ENCODE measurements at places on chromosomes 5 and 9.

DNA sequence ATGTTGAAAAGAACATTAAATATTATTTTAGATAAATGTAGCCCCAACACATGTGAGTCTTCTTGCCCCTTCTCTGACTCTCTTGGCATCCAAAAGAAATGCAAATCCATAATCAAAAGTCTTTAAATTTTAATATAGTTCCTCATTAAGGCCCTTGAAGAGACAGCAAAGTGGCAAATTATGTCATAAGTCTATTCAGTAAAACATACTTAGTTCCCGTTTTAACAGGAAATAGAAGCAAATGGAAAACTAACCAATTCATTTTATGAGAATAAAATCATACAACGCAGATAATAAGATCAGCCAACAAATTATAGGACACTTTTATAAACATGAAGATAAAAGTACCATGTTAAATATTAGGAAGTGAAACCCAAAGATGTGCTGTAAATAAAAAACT is 20.1 kb upstream of the IFNB1 start:
- DNase-seq: no peak

DNA sequence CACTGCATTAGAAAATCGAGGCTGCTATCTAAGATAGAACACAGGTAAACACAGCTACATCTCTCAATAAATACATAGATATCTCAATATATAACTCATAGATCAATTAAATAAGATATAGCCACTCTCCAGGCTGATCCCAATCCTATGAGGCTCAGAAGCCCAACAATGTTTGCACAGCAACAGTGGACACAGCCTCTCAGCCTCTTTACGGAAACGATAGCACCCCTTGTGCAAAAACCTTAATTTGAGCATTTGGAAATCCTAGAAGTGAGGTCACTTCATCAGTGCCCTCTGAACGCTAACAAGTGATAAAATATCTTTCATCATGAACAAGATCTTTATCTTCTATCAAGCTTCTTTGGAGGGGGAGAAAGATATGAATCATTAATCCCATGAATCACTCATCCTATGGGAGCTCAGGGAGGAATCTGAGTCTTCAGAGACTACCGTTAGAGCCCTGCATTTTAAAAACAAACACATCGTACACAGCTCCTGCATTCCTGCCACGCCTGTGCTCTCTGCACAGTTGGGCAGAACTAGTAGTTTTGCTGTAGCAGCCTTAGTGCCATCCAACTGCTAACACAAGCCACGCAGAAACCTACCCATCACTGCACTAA is 71.4 kb downstream of the MED27 start:
- no peak for DNase-seq

DNA sequence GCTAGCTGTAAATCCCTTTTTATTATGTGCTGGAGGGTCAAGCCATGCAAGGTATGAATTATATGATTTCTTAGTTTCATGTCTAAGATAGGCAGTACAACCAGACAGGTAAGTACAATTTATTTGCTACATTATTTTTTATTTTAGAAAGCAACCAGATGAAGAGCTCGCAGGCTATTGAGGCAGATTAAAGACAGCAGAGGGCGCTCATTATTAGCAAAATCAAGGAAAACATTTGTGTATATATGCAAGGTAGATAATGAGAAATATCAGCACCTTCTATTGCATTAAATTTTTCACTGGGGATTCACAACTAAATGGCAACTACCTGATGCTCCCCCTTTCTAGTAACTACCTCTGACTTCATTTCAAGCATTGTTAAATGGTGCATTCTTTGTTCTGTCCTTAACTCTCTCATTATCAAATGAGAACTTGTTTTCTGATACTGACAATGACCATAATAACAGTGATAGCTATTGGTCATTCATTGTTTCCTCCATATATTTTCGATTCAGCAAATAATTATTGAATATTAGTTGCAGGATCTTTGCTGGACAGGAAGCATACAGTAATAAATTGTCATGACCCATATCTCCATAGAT is 8.6 kb downstream of the SCGB3A2 start:
- DNase-seq: no peak

DNA sequence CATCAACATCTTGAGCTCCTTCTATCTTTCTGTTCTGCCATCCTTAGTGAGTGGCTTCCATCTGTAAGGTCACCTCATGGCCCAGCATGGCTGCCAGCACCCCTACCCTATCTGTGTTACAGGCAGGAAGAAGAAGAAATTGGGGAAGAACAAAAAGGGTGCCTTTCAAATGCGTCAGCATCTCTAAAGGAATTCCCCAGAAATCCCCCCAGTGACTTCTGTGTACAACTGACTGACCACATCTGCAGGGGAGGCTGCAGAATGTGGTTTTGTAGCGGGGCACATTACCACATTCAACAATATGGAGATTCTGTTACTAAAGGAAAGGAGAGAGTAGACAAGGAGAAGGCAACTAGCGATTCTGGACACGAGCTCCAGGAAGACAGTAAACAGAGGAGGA is 40.1 kb downstream of the ALG2 start:
- no peak for DNase-seq

DNA sequence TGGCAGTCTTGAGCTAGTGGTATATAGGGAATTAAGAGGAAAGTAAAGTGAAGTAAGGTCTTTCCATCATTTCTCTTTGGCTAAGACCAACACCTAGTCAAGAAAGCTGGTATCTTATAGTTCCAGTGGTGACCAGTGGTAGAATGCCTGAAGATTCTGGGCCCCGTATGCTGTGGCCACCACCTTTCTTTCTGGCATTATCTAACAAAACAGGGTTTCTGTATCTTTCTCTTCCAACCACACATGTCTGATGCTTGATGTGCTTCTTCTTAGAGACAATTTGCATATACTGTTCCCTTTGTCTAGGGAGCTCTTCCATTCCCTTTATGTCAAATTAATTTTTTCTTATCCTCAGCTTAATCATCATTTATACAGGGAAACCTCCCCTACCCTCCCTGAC is 109.9 kb upstream of the SSBP2 start:
- DNase-seq: no peak

- peak; percentile 57 for DNase-seq
Observed at GRCh38 chr5:132176521-132176945, 51.1 kb downstream of the P4HA2 start.

DNA sequence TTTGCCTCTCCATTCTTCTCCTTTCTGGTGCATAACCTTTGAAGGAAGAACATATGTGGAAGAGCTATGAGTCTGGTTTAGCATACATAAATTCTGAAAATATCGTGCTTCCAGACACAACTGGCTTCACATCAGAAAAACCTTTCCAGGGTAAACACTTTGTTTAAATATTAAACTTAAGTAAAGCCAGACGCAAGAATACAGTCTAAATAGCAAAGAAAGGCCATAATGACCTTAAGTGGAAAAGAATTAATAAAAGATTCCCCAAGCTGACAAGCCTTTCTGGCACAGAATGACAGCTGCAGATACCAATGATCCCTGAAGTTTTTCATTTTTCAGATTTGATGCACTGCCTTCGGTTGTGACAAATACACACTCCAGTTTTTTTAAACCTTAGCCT is 13.5 kb upstream of the TSSK1B start:
- DNase-seq: no peak

DNA sequence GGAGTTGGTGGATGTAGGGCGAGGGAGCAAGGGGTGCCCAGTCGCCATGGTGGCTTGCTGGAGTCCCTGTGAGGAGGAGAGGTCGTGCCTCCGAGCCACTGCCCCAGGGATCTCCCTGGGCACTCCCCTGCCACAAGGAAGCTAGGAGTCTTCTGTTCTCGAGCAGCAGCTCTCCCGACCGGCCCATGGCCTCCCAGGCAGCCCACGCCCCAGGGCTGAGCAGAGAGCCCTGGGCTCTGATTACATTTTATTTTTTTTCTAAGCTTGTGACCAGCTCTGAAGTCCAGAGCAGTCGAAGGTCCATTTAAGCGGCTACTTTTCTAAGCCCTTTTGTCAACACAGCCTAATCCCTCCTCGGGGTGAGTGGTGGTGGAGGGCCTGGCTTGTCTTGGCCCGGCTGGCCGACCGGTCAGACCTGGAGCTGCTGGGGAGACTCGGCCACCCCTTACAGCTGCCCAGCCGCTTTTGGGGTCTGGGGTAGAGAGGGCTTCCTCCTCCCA is 2.1 kb downstream of the RXRA start:
- no peak for DNase-seq

DNA sequence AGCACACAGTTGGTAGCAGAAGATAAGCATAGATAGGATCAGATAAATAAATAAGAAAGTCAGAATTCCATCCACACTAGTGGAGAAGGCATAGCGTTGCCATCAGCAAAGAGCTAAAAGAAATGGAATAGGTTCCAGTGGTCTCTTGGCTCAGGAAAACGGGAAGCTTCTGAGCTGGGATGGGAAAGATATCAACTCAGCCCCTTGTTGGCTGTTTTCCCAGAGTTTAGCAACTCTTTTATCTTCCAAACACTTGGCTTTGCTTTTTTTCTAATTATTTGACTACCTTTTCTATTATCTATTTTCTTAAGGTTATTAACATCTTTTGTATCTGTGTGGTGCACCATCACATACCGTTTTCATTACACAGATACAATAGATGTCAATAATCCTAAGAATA is 445.7 kb upstream of the TRPC7 start:
- no peak for DNase-seq

DNA sequence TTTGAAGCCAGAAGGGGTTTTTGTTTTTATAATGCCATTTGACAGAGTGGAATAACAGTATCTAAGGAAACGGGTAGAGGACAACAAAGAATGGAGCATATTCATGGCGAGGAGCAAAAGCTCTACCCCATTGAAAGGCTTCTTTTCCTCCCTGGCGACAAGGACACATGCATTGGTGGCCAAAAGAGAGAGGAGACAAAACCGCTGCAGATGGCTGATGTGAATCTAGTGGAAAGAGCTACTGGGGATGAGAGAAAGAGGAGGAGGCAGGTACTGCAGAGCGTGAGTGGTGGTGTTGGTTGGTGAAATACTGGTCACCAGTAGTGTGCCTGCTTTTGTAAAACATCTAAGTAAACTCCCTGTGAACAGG is 491 bp downstream of the APC start:
- DNase-seq: no peak

DNA sequence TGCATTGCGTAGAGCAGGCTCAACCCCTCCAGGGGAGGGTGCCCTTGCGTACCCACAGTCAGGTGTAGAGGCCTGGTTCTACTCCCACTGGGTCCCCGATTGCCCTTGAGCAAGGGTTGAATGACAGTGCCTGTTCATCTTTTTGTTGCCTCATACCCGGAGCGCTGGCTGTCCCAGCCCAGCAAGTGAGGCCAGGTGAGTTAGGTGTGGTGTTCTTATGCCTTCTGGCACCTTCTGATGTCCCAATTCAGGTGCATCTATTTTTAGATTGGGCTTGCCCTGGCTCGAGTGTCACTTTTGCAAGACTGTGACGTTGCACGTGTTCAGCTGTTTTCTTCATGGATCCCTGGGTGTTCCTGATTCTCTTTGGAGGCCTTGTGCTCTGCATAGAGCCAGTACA is 257.8 kb downstream of the GOLPH3 start:
- no peak for DNase-seq

DNA sequence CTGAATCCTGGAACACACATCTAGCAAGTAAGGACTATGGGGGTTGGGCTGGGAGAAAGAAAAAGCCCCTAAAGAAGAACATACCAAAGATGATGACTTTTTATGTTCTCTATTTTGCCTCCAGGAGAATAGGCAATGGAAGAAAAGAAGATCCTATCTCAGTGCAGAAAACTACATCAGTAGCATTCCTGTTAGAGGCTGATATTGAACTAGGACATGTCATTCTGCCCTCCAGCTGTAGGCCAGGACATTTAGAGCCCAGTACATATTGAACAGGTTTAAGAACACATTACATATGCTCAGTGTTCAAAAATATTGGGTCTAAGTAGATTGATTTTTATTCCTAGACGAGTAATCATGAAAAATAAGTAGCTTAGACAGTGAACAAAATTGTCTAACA is 24.7 kb downstream of the PRLR start:
- no peak for DNase-seq

- no peak for DNase-seq
Observed at GRCh38 chr5:159262472-159262858, 625 bp upstream of the UBLCP1 start.

- no peak for DNase-seq
Observed at GRCh38 chr9:127650518-127650917, 38.4 kb downstream of the STXBP1 start.

GRCh38 chr5:61811052-61811451 is 479.0 kb downstream of the ZSWIM6 start:
- DNase-seq: no peak

DNA sequence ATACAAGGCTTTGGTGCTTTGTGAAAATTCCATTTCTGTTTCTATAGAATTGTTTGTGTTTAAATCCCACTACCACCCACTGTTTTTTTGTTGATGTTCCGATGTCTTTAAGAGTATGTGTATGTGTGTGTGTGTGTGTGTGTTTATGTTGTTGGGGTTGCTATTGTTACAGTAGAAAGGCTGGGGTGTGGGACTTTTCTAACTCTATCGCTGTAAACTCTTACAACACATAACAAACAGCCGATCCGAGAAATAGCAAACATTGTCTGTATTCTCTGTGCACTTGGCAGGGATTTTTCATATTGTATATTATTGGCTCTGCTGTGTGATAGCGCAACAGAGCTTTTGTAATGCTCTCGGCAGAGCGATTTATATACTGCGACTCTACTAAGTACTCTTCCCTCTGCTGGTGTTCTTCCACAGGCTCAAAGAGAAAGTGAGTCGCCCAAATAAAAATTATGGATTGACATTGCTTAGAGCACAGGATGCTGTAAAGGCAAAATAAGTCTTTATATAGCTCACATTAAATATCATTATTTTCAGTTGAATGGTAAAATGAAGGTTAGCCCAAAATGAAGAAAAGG is 492.2 kb upstream of the ARRDC3 start:
- DNase-seq: no peak

DNA sequence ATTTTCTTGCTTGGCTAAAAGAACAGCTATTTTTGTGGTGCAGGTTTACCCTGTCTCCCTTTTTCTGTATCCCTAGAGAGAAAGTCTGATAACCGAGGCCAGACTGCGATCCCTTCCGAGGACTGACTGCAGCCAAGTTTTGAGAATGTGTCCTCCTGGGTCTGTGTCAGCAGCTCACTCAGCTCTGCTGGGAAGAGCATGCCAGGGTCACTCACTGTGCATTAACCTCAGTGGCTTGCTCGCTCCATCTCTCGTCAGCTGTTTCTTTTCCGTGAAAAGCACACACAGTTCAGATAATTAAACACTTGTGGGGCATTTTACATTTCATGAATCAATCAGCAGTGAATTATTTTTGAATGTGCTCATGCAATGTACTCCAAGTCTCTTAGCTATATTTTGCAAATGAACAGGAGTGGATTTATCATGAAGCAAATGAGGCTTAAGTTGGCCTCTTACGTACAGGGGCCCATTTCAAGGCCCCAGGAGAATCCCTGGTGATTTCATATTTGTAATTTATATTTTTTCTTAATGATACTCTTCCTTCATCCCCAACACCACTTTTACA is 252.1 kb downstream of the SMARCA2 start:
- DNase-seq: no peak

GRCh38 chr5:56607551-56607950 is 207.8 kb upstream of the MAP3K1 start:
- no peak for DNase-seq

GRCh38 chr5:173595841-173596240 is 20.6 kb downstream of the BOD1 start:
- no peak for DNase-seq

- no peak for DNase-seq
Observed at GRCh38 chr5:151780348-151780747, 8.6 kb downstream of the G3BP1 start.

- peak; percentile 38 for DNase-seq
Observed at GRCh38 chr5:132253008-132253441, 4.5 kb upstream of the PDLIM4 start.

GRCh38 chr9:121292801-121293241 is 24.9 kb downstream of the GSN start:
- DNase-seq: no peak
